Activated CD4-positive, alpha-beta T cell treated with anti-CD3 and anti-CD28 coated beads, Interleukin-2, Interleukin-6, amounts not matched to agents 100 ng/mL and 50 ng/mL, durations not matched to agents 16 hours and 8 hours (primary cell): ENCODE measurements at places on chromosomes 11 and 22.

DNA sequence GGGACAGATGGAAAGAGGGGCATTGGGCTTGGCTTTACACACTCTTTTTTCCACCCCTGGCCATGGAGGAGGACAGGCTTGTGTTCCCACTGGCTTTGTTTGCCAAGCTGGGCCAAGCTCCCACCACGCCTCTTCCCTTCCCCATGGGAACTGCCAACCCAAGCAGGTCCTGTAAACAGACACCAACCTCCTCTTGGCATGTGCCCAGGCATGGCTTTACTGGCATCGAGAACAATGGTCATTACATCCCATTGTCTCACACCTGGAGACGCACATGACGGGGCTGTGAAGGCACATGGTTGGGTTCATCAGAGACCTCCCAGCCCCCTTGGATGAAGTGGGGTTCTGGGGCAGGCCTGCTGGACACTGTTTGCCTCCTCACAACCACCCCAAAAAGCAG, 11.7 kb downstream of the SEC14L3 start:
- DNase-seq: no peak

DNA sequence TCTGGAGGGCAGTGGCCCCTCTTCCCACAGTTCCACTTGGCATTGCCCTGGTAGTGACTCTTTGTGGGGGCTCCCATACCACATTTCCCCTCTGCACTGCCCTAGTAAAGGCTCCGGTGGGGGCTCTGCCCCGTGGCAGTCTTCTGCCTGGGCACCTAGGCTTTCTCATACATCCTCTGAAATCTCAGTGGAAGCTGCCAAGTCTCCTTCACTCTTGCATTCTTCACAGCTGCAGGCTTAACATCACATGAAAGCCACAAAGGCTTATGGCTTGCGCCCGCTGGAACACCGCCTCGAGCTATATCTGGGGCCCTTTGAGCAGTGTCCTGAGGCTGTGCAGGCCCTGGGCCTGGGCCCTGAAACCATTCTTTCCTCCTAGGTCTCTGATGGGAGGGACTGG, 25.3 kb downstream of the PLEKHB1 start:
- DNase-seq: no peak

DNA sequence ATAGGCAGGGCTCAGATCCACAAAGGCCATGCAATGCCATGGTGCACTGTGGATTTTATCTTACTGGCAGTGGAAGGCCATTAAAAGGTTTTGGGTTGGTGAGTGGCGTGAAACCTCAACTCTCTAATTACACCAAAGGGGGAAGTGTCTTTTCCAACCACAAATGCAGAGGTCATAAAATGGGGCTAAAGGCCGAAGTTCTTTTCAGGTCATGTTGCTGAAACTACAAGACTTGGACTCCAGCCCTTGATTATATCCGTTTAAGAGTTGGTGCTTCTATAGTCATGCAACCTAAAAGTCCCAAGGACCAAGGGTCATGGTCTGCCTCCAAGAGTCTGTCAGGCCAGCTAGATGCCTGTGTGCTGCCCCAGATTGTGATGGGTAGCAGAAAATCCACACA, 434.3 kb downstream of the RAB38 start:
- DNase-seq: no peak

DNA sequence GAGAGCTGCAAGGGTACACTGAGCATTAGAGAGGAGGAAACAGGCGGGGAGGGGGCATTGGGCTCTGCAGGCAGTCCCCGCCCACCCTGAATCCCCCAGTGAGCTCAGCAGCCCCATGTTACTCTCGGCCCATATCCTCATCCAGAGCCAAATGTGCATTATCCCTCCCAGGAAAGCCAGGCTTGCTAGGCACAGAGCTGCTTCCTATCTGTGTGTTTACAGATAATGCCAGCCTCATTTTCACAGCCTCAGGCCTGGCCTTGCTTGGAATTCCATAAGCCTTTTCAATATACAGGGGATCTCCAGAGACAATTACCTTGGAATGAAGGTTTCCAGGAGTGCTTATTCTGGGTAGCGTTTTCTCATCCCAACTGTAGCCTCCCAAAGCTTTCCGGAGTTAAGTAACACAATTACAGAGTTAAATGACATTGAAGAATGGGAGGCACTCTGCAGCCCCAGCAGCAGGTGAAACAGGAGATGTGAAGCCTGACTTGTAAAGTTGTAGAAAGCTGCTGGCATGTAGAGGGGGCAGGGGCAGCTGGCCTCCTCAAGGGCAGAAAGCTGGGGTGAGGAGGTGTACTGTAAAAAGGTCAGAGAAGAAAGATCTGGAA, 91.5 kb upstream of the TBCEL start:
- no peak for DNase-seq
